Activated T-helper 1 cell treated with anti-CD3 and anti-CD28 coated beads, Interleukin-12 subunit alpha, Interleukin-12 subunit beta, Interleukin-2, Interleukin-4 antibody, amounts not matched to agents 30 ng/mL and 10 ng/mL and 1 ng/mL, durations not matched to agents 14 hours and 24 hours and 36 hours (primary cell): ENCODE measurements at places on chromosomes 2 and 18. TPM values are rescaled to one million over a fixed set of nuclear protein-coding genes. Genes with fewer than 3 reads are reported as not detected.

GRCh38 chr2:82697231-82697630, 1761.8 kb downstream of the SUCLG1 start:
- no peak for DNase-seq

Gene UCN
- 1.4 and 1.8 TPM in 2 replicates for total RNA-seq

Gene IL1RL1
- 3.9 and 4.8 TPM in 2 replicates for total RNA-seq

GRCh38 chr2:70850925-70851324, 15.3 kb upstream of the CD207 start:
- DNase-seq = no peak

GRCh38 chr18:61957801-61958516, 65.2 kb upstream of the RNF152 start:
- DNase-seq = no peak

DNA sequence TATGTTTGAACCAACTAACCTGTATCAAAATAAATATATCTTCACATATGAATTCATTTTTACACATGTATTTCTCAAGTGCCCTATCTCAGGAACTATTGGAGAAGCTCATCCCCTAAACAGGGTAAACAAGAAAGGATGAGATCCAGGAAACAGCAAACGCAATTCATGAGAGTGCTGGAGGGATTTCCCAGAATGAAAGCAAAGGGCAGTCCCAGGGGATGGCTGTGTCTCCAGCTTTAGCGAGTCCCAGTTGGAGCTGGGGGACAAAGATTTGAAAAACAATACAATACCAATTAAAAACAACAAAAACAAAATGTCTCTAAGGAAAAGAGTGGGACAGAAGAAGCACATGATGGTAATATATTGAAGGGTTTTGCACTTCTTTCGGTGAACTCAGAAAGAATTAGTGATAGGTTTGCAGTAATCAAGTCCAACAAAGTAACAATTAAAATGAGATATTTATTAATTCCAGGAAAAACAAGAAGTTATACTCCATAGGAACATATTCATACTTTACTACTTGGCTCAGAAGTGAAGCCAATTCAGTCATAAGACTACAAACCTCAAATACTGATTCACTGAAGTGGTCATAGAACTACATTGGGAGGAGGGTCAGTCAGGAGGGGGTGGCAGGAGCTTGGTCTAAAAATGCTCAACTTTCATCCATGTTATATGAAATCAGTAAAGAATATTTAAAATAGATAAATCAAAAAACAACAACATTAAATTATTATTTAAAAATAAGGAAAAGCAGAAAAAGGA, 73.1 kb upstream of the PDE1A start:
- no peak for DNase-seq

Gene PIEZO2
- total RNA-seq = not detected in 2 replicates

- DNase-seq = no peak
These were observed 145.7 kb upstream of the CDH19 start for GRCh38 chr18:66749481-66750035.

GRCh38 chr2:59083075-59083828, 842.1 kb upstream of the FANCL start:
- no peak for DNase-seq

Gene WDR43
- 188 and 190 TPM in 2 replicates for total RNA-seq

Gene AFF3
- total RNA-seq = 1.7 and 2.4 TPM in 2 replicates

Gene DLGAP1
- 0.17 and 0.36 TPM in 2 replicates for total RNA-seq
